ENCODE measurements at places on chromosomes 3 and 15.

DNA sequence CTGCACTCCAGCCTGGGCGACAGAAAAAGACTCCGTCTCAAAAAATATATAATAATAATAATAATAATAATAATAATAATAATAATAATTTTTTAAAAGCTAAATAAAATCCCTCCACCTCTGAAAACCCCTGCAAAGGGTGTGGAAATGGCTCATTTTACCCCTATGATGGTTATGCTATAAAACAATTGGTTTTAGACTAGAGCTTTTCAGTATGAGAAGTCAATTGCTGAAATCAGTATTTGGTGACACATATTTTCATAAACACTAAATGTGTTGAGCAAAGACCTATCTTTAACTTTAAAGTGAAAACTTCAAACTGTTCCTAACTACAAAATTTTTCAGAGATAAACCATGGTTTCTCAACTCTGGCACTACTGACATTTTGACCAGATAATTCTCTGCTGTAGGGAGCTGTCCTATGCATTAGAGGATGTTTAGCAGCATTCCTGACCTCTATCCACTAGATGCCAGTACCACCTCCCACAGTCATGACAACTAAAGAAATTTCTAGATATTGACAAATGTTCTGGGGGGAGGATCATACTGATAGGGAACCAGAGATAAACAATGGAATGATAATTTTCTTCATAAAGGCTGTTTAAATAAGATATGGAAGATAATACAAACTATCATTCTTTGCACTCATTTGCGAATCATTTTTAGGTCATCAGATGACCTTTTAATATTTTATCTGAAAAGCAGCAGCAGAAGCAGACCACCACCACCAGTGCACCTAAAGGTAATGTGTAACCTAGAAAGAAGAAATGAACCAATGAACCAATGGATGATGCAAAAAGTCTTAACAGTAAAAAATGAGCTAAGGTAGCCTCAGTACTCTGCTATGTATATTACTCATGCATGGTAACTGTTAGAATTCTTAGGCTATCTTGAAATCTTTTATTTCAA, 13.8 kb downstream of the PTPN9 start:
- no peak for DNase-seq

DNA sequence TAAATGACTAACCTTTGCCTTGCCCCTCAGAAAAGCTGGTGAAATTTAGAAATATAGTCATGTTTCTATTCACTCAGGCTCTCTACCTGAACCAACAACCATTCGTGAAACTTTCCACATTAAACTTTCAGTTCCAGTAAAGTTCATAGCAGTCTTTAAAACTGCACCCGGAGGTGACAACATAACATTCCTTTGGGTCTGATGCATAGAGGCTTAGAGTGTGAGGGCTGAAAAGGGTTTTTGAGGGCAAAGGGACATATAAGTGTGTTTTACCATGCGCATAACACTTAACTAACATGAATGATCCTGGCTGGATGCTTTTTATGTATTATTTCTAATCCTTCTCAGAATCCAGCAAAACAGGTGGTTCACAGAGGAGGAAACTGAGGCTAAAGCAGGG, 471.7 kb upstream of the MCTP2 start:
- no peak for DNase-seq

GRCh38 chr3:111764645-111765091, 94.4 kb upstream of the PHLDB2 start:
- DNase-seq = no peak

GRCh38 chr3:116821371-116821770, 111.8 kb downstream of the TUSC7 start:
- no peak for DNase-seq

DNA sequence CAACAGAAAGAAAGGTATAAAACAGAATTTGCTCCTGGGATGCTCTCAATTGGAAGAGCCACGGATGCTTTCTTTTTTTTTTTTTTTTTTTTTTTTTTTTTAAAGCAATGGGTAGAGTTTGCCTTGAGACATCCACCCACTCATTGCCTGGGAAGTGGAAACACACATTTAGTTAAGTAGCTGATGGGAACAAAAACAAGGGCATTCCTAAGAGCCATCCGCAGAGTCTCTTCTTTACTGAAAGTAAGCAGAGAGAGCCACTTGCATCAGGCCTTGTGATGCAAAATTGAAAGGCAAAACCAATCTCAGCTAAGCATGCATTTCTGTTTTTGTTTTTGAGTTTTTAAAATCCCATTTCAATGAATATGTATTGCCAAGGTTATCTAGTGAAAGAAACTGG, 787.9 kb upstream of the LMCD1 start:
- DNase-seq = no peak

DNA sequence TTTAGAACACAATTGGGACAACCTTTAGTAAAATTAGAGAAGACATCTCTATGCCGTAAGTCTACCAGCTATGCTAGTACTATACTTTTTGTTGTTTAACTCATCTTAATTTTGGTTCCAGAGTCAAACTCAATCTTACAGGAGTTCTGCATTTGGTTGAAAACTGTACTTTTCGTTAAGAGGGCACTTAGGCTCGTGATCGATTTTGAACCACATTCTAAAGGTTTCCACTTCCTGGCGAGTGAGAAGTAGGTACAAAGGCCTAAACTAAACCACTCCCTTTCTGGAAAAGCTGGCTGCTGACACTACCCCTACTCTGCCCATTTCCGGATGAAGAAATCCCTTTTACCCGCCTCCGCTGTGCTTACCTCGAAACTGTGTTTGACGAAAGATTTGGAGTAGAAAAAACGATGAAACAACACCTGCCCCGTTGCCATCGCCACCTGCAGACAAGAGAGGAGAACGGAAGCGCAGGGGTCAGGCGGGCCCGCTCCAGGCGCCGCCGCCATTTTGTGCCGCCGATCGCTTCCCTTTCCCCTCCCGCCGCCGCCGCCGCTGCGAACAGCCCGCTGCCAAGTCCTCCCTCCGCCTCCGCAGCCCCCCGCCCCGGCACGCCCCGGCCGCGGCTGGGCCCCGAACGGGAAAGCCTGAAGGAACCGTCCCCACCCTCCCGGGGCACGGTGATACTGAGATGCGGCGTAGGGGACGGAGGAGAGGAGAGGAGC, 748 bp downstream of the CCNL1 start:
- DNase-seq = no peak

GRCh38 chr3:194422188-194422587, 23.1 kb upstream of the GP5 start:
- DNase-seq = no peak
